ENCODE measurements at places on chromosomes 2 and 18.

DNA sequence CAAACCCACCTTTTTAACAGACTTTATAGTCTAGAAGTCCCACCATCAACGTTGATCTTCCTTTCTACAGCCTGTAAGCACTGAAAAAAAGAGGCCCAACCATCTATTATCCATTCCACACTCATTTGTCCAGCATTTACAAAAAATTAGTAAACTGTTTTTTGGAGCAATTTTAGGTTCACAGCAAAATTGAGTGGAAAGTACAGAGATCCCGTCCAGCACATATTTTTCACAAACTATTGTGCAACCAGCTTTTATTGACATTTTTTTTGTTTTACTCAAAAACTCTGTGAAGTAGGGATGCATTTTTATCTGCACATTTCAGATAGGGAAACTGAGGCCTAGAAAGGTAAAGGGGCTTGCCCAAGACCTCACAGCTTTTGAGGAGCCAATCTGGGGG lies 68.6 kb downstream of the TNP1 start:
- DNase-seq = no peak

DNA sequence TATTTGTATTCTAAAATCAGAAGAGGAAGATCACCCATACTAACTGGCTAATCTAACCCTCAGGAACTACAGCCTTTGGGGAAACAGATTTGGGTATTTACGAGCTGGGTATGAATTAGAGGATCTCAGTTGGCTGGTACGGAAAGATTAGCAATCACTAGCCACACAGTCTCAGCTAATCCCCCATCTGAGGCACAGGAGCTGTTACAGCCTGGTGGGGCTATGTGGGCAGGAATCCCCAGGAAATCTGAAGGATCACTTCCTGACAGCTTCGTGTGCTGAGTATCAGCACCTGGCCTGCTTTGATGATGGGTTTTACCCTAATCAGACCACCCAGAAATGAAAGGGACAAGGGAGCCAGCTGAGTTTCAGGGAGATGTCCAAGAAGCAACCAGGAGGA lies 206.3 kb downstream of the AFF3 start:
- DNase-seq = no peak

DNA sequence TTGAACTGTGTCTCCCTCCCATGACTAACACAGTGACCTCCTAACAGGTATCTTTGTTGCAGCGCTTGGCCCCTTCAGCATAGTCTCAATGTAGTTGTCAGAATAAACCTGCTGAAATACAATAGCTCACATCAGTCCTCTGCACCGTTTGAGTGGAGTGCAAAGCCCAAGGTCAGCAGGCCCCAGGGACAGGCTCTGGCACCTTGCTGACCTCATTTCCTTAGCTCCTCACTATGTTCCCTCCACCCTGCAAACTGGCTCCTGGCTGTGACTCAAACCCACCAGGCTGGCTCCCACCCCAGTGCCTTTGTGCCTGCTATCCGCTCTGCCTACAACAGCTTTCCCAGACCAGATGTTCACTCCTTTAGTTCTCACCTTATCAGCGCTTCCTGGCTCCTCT lies 146.7 kb downstream of the LRATD1 start:
- no peak for DNase-seq

DNA sequence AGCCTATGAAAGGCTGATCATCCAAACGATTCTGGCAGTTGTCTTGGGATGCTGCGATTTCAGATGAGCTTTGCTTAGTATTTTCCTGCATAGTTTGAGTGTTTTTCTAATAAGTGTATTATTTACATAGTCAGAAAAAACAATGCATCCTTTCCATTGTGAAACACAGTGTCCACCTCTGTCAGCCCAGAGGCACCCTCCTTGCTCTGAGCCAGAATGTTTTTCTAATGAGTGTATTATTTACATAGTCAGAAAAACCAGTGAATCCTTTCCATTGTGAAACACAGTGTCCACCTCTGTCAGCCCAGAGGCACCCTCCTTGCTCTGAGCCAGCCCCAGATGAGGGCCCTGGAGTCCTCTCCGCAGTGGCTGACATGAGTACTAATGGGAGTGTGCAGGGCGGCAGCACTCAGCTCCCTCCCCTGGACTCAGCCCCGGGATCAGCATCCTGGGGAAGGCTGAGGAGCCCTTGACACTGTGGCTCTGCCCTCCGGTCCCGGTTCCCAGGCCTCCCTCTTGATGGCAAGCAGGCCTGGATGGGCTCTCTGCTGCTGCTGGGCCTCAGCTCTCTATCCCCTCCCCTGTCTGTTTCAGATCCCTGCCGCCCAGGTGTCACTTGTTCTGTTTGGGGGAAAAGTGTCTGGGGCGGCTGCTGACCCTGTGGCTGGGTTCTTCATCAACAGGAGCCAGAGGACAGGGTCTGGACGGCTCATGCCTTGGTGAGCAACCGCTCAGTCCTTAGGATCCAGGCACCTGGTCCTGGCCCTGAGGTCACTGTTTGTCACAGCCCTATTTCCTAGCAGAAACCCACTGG lies 5.9 kb downstream of the MFSD2B start:
- no peak for DNase-seq

DNA sequence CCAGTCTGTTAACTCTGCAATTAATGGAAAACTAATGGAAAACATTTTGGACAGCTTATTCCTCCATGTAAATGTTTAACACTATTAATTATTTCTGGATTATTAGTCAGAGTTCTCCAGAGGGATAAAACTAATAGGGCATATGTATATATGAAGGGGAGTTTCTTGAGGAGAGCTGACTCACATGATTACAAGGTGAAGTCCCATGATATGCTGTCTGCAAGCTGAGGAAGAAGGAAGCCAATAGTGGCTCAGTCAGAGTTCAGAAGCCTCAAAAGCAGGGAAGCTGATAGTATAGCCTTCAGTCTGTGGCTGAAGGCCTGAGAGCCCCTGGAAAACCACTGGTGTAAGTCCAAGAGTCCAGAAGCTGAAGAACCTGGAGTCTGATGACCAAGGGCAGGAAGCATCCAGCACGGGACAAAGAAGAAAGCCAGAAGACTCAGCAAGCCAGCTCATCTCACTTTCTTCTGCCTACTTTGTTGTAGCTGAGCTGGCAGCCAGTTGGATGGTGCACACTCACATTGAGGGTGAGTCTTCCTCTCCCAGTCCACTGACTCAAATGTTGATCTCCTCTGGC lies 136.0 kb downstream of the PTH2R start:
- no peak for DNase-seq

Data from CD4-positive, alpha-beta memory T cell (primary cell).